ENCODE measurements at places on chromosomes 11 and 22.
A peak's percentile ranks its signal among the peaks of the same experiment; 100 is the strongest.

GRCh38 chr11:83827520-83827919, 541.4 kb upstream of the CCDC90B start:
- no peak for DNase-seq

GRCh38 chr11:8826139-8826786, 84.7 kb upstream of the AKIP1 start:
- DNase-seq, result no peak

GRCh38 chr11:111879637-111879960, 258 bp downstream of the CFAP68 start:
- no peak for DNase-seq

- DNase-seq, result no peak
These were observed 82.5 kb upstream of the DDI1 start for GRCh38 chr11:103953797-103954486.

- no peak for DNase-seq
These were observed 65.2 kb downstream of the NFAM1 start for GRCh38 chr22:42366806-42367581.

GRCh38 chr11:115637599-115638241, 133.5 kb upstream of the CADM1 start:
- no peak for DNase-seq

DNA sequence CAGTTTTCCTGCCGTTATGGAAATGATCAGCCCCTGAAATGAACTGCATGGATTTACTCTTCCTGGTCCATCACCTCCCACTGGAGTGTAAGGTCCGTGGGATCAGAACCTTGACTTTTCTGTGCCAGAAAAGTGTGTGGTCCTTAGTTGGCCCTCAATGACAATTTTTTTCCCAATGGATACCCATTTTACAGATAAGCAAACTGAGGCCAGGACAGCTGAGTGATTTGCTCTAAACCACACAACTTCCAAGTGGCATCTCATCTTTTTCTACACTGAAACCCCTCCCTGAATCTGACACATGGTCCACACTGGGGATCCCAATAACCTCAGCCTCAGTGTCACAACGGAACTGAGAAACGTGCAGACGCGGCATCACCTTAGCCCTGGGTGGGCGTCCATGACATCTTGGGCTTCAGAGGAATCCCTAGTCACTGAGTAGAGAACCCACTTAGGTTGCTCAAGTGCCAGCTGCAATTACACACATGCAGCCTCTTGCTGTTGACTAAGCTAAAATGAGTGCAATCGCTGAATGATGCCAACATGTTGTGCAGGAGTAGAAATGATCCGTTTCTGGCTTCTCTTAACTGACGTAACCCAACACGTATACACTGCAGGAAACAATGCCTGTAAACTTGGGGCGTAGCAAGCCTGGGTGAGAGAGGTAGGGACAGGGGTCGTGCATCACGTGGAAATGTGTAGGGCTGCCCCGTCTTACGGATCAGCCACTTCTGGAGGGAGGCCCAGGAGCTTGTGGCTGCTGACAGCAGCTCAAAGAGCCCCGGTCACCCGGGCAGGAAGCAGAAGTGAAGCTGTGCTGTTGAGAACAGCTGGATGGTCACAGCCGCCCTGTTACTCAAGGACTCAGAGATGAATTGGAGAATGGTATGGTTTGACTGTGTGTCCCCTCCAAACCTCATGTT, 136.3 kb downstream of the SHANK2 start:
- no peak for DNase-seq

DNA sequence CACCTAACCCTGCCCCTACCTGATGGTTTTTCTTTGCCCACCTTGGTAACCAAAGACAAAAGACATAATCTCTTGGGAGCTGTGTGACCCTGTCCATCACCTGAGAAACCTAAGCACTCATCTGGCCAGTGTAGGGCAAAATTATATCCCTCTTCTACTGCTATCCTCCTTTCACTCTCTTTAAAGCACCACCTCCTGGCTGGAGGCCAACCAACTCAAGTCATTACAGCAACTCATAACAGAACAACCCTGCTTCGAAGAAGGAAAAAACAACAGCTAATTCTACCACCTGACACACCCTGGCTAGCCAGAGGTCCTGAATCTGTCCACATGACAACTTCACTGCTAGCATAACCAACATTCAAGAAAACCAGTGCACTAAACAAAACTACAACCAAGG, 45.5 kb downstream of the GAS2 start:
- DNase-seq, result no peak

GRCh38 chr11:61549662-61550568, 31.0 kb downstream of the SYT7 start:
- no peak for DNase-seq

- no peak for DNase-seq
These were observed 75.0 kb upstream of the OR4B1 start for GRCh38 chr11:48141475-48142122.

DNA sequence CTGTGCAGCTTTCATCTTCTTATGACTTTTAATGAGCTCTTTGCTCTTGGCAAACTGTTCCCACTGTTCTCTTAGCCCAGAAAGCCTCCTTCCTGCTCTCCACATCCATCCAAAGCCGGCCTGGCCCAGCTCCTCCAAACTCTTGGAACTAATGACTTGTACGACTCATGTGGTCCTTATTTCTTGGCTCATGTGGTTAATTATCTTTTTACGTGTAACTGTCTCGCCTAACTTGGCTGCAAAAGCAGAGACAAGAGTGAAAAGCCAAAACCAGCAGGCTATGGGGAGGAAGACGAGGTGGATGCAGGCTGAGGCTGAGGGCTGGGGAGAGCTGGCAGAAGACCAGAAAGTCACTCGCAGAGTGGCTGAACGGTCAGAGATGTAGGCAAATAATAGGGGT, 5.5 kb downstream of the CSNK2A3 start:
- DNase-seq, result no peak

GRCh38 chr22:25742918-25743708, 1.1 kb downstream of the MYO18B start:
- no peak for DNase-seq

GRCh38 chr11:77072851-77073327, 6.1 kb downstream of the CAPN5 start:
- no peak for DNase-seq

DNA sequence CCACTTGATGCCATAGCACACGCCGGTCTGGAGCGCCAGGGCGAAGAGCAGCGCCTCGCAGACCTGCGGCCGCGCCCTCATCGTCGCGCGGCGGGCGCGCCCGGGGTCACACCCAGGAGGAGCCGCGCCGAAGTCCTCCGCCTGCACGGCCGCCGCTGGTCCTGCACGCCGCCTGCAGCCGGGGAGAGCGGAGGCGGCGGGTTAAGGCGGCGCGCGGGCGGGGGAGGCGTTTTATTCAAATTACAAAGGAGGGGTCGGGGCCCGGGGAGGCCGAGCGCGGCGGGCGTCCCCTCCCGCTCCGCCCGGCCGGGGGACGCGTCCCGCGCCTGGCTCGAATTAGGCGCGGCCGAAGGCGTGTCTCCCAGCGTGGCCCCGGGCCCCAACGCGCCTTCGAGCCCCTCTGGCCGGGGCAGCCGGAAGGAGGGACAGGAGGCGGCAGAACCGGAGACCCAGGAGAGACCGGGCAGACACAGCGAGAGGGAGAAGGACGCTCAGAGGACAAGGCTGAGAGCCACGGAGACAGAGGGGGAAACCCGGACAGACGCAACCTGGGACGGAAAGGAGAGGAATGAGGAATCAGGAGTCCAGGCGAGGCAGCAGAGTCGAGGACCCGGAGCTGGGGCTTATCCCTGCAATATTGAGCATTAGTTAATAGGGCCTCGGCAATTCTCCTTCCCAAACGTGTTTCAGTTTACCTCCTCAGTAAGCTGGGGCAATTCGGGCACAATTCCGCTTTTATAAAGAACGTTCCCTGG, at the start of gene WNT11:
WNT11 (minus strand) TSS at position 176 of the 755 bp plus-strand sequence; CDS start at position 81, 95 bp downstream.
- DNase-seq, result no peak

DNA sequence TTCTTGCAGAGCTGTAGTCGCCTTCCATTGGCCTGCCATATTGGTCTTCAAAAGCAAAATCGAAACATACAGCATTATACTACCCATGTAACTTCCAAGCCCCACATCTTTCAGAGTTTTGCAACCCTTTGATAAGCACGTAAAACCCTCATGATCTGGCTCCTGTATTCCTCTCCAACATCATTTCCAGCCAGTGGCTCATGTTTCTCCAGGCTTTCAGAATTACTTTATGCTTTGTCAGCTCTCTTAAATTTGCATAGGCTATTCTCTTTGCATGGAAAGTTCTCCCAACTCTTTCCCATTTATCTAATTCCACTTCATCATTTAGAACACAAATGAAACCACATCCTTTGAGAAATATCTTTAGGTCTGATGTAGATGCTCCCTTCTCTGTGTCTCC, 67.8 kb upstream of the DDI1 start:
- no peak for DNase-seq

GRCh38 chr11:33894398-33894746, 2.5 kb upstream of the LMO2 start:
- no peak for DNase-seq

GRCh38 chr11:46361283-46362155, 14.3 kb downstream of the DGKZ start:
- no peak for DNase-seq

GRCh38 chr22:20506543-20507252, 712 bp upstream of the MED15 start:
- no peak for DNase-seq

DNA sequence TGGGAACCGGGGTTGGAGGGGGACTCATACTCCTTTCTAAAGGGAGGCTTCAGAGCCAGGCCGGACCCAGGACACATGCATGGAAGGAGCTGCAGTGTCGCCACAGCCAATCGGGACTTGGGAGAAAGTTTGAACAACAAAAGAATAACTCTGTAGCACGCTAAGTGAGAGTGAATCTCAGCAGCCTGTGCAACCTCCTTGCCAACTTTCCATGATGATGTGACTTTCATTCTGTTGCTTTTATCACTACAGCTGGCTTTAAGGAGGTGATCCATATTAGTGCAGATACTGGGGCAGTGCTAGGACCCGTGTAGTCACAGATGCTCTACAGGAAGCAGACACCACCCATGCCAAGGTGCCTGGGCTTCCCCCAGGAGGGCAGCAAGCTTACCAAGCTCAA, 157.3 kb downstream of the MPPED1 start:
- DNase-seq, result no peak

- no peak for DNase-seq
These were observed 26.4 kb downstream of the KCNQ1 start for GRCh38 chr11:2471048-2471803.

GRCh38 chr22:50146439-50147238, 23.9 kb upstream of the PANX2 start:
- DNase-seq, result peak; percentile 24

- no peak for DNase-seq
These were observed 25.9 kb downstream of the PIWIL4 start for GRCh38 chr11:94593030-94593429.

GRCh38 chr11:109040303-109040702, 375.4 kb downstream of the DDX10 start:
- no peak for DNase-seq

DNA sequence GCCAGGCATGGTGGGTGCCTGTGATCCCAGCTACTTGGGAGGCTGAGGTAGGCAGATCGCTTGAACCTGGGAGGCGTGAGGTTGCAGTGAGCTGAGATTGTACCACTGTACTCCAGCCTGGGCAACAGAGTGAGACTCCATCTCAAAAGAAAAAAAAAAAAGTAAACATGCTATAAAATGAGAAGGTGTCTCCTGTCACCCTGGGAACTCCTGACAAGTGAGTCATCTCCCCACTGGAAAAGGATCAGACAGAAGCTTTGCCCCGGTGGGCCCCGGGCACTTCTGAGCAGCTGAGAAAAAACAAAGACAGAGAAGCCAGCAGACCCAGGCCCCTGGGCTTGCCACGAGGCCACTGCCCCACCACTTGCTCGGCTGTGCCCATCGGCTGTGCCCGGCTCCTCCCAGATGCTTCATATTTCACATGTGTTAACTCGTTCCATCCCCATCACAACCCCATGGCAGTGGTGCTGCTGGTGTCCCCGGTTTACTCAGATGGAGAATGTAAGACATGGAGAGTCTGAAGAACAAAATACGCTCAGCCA, 22.3 kb downstream of the TTLL1 start:
- peak; percentile 28 for DNase-seq

- DNase-seq, result no peak
These were observed 7.4 kb downstream of the CLNS1A start for GRCh38 chr11:77630157-77630710.

- DNase-seq, result no peak
These were observed 679.6 kb downstream of the NTM start for GRCh38 chr11:132050049-132050448.
